Bronchial epithelial cell (primary cell): ENCODE measurements at places on chromosomes 1 and 21.

- no peak for DNase-seq
These were observed 73.0 kb downstream of the ATG4C start for GRCh38 chr1:62856960-62857359.

GRCh38 chr21:43211760-43212115, 42.9 kb downstream of the CRYAA start:
- no peak for DNase-seq

GRCh38 chr1:174074757-174075156, 52.6 kb upstream of the RC3H1 start:
- DNase-seq: peak; percentile 35

GRCh38 chr1:162281426-162281825, 95.2 kb downstream of the SPATA46 start:
- no peak for DNase-seq

GRCh38 chr1:1037366-1038327, 17.7 kb downstream of the AGRN start:
- DNase-seq: no peak

DNA sequence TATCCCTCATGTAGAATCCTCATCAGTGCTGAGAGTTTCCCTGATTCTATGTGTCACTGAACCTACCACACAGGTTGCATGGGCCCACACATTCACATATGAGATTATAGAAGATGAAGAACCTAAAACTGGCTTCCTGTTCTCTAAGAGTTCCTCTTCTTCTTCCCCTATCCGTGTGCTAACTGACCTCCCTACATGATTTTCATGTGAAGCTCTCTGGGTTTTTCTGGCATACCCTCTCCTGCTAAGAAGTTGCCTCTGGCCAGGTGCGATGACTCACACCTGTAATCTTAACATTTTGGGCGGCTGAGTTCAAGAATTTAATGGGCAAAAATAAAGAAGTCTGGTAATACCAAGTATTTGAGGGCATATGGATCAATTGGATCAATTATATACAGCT, 5.5 kb upstream of the CD244 start:
- no peak for DNase-seq
